ENCODE measurements at places on chromosomes 12 and 14.

GRCh38 chr14:89621009-89621421 is 204.0 kb upstream of the FOXN3 start:
- DNase-seq: no peak

- DNase-seq: no peak
Observed at GRCh38 chr14:103915616-103916015, 12.6 kb upstream of the TDRD9 start.

DNA sequence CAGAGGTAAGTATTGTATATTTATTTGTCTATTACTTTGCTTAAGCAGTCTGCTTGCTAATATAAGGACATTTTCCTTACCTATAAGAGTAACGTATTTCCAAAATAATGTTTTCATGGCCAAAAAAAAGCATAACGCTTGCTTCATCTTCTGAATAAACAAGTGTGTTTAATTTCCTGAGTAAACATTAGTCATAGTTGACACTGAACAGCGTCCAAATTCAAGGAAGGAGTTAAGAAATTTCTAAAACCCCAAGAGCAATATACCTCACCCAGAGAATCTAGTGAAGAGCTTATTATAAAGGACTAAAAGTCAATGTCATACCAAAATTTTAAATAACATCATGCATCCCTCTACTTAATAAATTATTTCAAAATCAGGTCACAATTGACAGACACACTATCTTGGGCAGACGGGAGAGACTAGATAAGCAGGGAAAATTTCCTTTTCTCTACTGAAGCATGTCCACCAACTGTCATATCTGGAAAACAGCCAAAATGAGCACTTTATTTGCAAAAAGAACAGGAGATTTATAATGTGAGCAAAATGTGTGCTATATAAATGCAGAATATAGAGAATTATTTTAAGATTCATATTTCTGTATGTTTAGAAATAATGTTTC is 25.1 kb downstream of the ANKS1B start:
- peak; percentile 58 for DNase-seq

- DNase-seq: no peak
Observed at GRCh38 chr14:52885230-52885629, 65.6 kb downstream of the FERMT2 start.

GRCh38 chr12:76836633-76837032 is 42.2 kb downstream of the CSRP2 start:
- DNase-seq: no peak
